ENCODE measurements at places on chromosomes 1 and 21.

DNA sequence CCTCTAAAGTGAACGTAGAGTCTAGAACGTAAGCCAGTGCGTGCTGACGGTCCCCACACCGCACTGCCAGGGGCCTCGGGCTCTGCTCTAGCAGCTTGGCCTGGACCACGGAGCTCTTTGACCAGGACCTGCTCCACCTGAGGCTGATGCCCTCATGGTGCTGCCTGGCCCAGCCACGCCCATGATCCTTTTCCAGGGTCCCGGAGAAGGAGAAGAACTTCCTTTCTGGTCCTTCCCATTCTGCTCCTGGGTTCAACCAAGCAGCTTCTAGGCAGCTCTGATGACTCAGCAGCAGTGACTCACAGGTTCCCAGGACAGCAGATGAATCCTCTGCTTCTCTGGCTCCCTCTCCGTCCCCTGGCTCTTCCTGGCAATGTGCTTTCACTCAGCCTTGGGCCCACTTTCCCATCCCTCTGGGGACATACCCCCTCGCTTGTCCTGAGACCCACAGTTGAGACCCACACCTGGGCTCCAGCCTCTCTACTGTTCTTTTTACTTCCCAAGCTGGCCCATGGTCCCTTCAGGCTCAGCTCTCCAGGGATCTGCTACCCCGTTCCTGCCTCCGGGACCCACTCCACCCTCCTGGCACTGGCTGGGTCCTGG lies 246.3 kb upstream of the RAB4A start:
- peaks cover 4% of the 10 kb centered on the region for H3K27me3 ChIP-seq
- peaks cover 11% of the 10 kb centered on the region for H3K4me1 ChIP-seq
- no peaks in the 10 kb centered on the region for H3K36me3 ChIP-seq
- no peak for DNase-seq
- H3K27ac ChIP-seq, result no peak overlapping the region
- H3K4me3 ChIP-seq, result no peak overlapping the region

DNA sequence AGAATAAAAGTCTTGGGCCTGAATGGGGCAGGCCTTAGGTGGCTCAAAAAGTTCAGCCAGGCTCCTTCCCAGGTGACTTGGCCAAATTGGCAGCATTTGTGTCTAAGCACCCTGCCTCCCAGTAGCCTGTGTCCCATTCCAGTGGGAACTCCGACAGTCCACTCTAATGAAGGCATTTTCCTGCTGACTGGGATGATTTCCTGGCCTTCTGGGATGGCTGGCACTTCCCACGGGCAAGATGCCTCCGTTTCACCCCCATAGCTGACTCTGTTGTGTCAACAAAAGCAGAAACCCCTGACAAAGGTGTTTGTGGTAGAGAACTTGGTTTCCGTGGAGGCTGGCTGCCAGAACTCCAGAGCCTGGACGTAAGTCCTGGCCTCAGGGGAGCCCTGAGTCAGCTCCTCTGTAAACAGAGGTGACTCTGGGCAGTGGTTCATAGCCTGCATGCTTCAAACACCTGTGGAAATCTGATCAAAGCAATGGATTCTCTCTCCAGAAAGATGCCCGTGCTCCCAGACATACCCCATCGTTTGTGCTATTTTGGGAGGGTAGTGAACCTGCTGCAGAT lies 36.6 kb downstream of the WNT3A start:
- peaks cover 11% of the 10 kb centered on the region for H3K27me3 ChIP-seq
- no peaks in the 10 kb centered on the region for H3K4me1 ChIP-seq
- H3K4me3 ChIP-seq, result no peak overlapping the region
- no peak overlapping the region for H3K27ac ChIP-seq

- DNase-seq, result no peak
- no peaks in the 10 kb centered on the region for H3K27me3 ChIP-seq
- peaks cover 15% of the 10 kb centered on the region for H3K4me1 ChIP-seq
Measured at GRCh38 chr1:173758980-173759379, 44.2 kb downstream of the KLHL20 start.

GRCh38 chr1:232704694-232705680 lies 75.1 kb upstream of the SIPA1L2 start:
- no peaks in the 10 kb centered on the region for H3K27me3 ChIP-seq
- no peak overlapping the region for H3K27ac ChIP-seq
- H3K4me1 ChIP-seq, result no peaks in the 10 kb centered on the region

DNA sequence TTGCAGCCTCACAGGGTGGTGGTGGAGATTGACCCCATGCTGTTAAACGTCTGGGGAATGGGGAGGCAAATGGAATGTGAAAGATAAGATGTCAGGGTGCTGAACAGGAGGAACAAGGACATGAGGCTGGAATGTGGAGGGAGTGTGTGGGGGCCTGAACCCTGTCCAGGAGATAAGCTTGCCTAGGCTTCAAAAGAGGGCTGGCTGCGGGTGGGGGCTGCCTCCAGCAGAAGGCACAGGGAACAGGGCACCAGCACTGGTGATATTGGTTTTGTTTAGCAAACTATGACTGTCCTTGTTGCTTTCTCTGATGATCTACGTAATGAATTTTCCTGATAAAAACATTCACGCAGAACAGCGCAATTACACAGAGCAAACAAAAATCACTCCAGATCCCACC lies 52.4 kb upstream of the LRP8 start:
- H3K27ac ChIP-seq, result no peak overlapping the region
- DNase-seq, result no peak
- H3K36me3 ChIP-seq, result no peaks in the 10 kb centered on the region
- no peak overlapping the region for H3K4me3 ChIP-seq
- H3K4me1 ChIP-seq, result no peaks in the 10 kb centered on the region

GRCh38 chr1:24122776-24123175 lies 10.8 kb upstream of the MYOM3 start:
- no peak overlapping the region for H3K27ac ChIP-seq
- H3K4me1 ChIP-seq, result no peaks in the 10 kb centered on the region
- H3K36me3 ChIP-seq, result no peaks in the 10 kb centered on the region
- peaks cover 3% of the 10 kb centered on the region for H3K27me3 ChIP-seq

GRCh38 chr1:51578383-51579109 lies 38.3 kb upstream of the OSBPL9 start:
- no peak for DNase-seq
- no peak overlapping the region for H3K4me3 ChIP-seq
- peaks cover 7% of the 10 kb centered on the region for H3K36me3 ChIP-seq
- H3K27ac ChIP-seq, result peak overlapping the region; percentile 38
- H3K27me3 ChIP-seq, result no peaks in the 10 kb centered on the region
- H3K4me1 ChIP-seq, result peaks cover 37% of the 10 kb centered on the region

All from activated CD8-positive, alpha-beta memory T cell treated with anti-CD3 and anti-CD28 coated beads, Interleukin-2, amount 10 ng/mL, durations not matched to agents 7 days and 5 days (primary cell).